ENCODE measurements at places on chromosomes 6 and 20.

DNA sequence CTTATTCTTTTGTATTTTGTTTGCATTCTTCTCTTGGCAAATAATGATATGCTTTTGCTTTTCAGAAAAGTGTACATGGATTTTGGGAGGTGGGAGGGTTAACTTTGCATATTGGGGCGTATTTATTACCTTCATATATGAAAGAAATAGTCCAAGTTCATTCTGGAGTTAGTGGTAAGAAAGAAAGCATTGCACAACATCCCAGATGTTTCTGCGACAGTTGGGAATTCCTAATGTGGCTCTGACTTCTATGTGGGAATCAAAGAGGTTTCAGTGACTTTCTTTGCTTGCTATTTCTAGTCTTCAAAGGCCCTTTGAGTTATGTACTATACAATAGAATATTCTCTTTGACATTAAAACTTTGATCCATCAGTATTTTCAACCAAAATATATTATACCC is 78.1 kb downstream of the MMUT start:
- DNase-seq: no peak

DNA sequence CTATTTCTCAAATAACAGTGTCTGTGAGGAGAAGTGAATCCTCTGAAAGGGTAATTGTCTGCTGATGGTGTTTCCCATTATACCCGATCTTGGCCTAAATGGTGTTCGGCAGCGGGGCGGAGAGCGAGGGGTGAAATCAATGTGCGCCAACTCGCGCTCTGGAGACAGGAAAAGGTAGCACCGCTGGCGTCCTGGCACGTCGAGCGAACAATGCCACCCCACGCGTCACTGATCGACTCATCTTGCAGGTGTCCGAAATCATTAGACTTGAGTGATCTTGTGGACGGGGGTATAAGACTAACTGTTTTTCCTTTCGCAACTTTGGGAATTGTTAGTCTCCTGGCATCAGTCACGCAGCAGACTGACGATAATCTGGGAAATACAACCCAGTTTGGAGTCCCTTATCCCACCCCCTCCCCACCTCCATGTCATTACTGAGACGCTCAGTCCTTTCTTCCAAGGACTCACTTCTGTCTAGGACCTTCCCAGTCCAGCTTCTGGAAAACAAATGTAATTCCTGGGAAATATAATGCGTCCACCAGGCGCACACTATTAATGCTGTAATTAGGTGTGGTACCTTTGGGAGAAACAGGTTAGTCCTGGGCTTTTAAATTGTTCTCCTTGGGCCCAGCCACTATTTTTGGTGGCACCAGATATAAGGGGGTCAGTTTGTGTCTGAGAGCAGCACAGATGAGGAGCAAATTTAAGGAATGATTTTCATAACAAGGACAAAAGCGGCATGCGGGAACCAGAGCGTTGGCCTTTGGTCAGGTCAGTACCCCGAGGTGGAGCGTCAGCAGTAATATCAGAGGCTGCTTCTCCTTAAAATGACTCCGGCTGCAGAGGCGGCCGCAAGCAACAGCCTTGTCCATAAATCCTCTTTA is 2.3 kb downstream of the LINC00237 start:
- DNase-seq: no peak

GRCh38 chr6:88499845-88500699 is 333.9 kb upstream of the CNR1 start:
- DNase-seq: no peak

GRCh38 chr6:16415677-16416076 is 177.3 kb downstream of the GMPR start:
- no peak for DNase-seq

GRCh38 chr20:63090682-63091571 is 84.2 kb upstream of the BHLHE23 start:
- DNase-seq: no peak

GRCh38 chr6:53235508-53235907 is 86.9 kb upstream of the GCM1 start:
- DNase-seq: no peak

GRCh38 chr20:45085289-45085688 is 15.6 kb downstream of the KCNS1 start:
- no peak for DNase-seq

DNA sequence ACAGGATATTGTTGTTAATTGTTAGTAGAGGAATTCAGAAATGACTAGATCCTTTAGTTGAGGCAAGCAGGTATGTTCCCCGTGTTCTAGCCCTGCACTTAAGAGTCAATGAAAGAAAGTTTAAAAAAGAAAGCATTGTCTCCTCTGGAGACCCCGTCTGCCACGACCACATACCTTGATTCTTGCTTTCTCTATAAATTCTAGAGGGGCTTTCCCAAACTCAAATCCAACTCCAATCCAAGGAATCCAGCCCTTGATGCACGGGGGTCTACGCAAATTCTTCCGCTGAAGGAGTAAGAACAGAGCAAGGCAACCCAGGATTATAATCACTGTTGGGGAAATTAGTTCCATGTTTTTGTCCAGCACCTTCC is 401 bp downstream of the CYP39A1 start:
- no peak for DNase-seq

All from stimulated activated CD8-positive, alpha-beta memory T cell treated with anti-CD3 and anti-CD28 coated beads, Interleukin-7, amount 100 ng/mL, for 1 hour (primary cell).